ENCODE measurements at places on chromosomes 11 and 22.

- DNase-seq, result no peak
Measured at GRCh38 chr11:91956711-91957110, 267.9 kb upstream of the FAT3 start.

DNA sequence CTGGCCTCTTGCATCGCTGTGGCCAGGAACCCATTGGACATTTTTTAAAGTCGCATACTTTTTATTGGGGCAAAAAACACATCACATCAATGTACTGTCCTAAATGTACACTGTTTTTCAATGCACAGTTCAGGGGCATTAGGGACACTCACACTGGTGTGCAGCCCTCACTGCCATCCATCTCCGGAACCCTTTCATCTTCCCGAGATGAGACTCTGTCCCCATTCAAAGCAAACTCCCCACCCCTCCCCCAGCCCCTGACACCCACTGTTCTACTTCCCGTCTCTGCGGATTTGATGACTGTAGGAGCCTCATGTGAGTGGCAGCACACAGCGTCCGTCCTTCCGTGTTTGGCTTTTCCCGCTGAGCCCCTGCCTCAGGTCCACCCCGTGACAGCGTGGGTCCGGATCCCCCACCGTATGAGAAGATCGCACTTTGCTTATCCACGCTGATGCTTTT lies 41.8 kb upstream of the TH start:
- no peak for DNase-seq

- DNase-seq, result no peak
Measured at GRCh38 chr11:67429038-67429668, 859 bp downstream of the RPS6KB2 start.

DNA sequence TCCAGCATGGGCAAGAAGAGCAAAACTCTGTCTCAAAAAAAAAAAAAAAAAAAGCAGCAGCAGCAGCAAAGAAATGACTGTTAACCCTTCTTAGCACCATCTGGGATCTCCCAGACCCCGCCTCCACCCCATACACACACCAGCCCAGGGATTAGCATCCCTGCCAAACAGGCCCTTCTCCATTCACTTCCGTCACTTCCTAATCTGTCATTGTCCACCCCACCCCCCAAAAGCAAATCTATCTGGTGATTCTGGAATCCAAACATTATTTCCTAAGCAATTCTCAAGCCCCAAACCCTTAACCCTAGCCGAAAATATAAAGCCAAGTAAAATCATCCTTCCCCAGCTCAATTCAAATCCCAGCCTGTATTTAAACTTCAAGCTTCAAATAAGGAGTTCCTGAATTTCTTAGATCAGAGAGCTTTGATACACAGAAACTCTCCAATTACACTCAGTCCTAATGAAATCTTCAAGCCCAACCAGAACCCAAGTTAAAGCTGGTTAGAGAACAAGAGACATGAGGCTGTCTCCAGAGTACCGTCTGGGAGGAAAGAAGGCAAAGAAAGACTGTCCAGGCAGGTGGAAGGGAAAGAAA lies 6.0 kb upstream of the AHNAK start:
- DNase-seq, result no peak

GRCh38 chr22:47547881-47548650 lies 785.6 kb downstream of the TBC1D22A start:
- no peak for DNase-seq

DNA sequence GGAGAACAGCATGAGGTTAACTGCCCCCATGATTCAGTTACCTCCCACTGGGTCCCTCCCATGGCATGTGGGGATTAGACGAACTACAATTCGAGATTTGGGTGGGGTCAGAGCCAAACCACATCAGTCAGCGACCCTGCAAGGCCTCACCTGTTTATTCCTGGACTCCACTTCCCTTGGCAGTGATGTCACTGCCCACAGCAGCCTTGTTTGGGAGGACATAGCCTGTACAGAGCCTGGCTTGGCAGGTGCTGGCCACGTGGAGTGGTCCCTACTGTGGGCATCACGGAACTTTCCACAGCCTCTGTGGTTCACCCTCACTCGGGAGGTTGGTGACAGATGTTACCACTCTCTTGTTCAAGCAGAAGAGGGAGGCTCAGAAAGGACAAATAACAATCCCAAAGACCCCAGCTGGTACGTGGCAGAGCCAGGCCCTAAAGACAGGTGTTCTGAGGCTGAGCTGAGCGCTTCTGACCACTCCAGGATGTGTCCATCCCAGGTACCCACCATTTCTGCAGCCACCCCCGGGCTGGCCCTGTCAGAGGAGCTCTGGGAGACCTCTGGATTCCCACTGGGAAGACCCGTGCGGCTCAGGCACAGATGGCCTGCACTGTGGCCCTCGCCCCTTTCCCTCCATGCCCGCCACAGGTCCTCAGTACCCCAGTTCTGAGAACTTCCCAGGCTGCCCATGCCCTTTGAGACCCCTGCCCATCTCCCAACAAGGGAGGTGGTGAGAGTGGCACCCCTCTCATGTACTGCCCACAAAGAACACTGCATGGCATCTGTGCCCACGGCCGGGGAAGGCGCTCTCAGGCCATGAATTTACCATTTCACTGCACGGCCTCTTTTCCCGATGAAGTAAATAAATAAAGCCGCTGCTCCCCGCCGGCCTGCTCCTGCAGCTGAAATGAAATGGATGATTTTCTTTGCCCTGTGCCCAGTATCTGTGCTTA lies 605.8 kb downstream of the TBC1D22A start:
- DNase-seq, result no peak

DNA sequence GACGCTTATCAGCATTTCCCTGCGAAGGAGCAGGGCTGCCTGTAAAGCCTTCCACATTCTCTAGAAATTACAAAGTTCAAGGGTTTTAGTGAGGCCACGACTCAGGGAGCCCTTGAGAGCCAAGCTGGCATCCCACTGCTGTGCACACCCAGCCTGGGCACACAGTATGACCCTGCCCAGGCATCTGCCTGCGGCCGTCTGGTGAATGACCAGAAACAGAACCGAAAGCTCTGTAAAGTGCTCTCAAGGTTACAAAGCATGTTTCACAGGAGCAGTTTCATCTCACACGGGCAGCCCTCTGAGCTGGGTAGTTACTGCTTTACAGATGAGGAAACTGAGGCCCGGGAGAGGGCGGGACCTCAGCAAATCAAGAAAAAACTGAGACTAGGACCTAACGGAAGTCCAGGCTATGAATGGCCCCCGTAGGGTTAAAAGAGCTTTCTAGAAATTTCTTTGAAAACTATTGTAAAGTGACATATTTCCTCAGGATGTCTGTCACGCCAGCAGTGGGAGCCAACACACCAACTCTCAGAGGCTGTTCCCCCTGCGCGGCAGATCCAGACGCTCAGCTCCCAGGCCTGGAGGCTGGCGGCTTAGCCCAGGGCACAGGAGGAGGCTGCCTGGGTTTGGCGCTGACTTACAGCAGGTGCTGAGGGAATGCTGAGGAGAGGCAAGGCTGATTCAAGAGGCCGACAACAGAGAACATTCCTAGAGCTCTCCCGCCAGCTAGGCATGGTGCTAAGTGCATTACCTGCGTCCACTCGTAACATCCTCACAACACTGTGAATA lies 7.7 kb upstream of the TCF20 start:
- DNase-seq, result no peak

- no peak for DNase-seq
Measured at GRCh38 chr11:71451596-71452198, 1.3 kb upstream of the NADSYN1 start.

GRCh38 chr22:20176421-20177085 lies 25.7 kb upstream of the CCDC188 start:
- DNase-seq, result no peak

GRCh38 chr11:1370186-1371025 lies 19.3 kb upstream of the BRSK2 start:
- no peak for DNase-seq

GRCh38 chr22:29044657-29045176 lies 16.9 kb downstream of the C22orf31 start:
- no peak for DNase-seq

Data from thoracic aorta (tissue), 2 donors.